Smooth muscle cell of the pulmonary artery (primary cell): ENCODE measurements at places on chromosomes 1 and 21. TPM values are rescaled to one million over a fixed set of nuclear protein-coding genes. Genes with fewer than 3 reads are reported as not detected.

The FCRL6 gene
- total RNA-seq, result not detected in 2 replicates

The CPT2 gene
- total RNA-seq, result 10.8 and 13.3 TPM in 2 replicates

The SEC16B gene
- total RNA-seq, result 2.5 and 3.2 TPM in 2 replicates

The C1orf74 gene
- total RNA-seq, result 2.4 and 2.6 TPM in 2 replicates
